ENCODE measurements at places on chromosomes 1 and 21.

DNA sequence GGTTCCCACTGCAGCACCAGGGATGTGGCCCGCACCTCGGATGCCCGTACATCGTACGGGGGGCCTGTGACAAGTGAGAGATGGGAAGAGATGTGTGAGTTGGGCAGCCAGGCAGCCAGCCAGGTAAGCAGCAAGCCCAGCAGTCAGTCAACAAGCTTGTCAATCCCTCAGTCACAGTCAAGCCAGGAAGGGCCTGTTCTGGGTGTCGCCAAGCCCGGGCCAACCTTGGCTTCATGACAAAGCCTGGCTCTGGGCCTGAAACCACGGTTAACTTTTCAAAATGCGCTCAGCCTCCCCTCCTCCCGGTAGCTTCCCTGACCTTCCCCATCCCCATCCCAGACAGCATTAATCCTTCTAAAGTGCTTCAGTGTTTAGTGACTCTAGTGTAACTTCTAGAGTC lies 31.8 kb downstream of the MYOM3 start:
- no peak for DNase-seq

DNA sequence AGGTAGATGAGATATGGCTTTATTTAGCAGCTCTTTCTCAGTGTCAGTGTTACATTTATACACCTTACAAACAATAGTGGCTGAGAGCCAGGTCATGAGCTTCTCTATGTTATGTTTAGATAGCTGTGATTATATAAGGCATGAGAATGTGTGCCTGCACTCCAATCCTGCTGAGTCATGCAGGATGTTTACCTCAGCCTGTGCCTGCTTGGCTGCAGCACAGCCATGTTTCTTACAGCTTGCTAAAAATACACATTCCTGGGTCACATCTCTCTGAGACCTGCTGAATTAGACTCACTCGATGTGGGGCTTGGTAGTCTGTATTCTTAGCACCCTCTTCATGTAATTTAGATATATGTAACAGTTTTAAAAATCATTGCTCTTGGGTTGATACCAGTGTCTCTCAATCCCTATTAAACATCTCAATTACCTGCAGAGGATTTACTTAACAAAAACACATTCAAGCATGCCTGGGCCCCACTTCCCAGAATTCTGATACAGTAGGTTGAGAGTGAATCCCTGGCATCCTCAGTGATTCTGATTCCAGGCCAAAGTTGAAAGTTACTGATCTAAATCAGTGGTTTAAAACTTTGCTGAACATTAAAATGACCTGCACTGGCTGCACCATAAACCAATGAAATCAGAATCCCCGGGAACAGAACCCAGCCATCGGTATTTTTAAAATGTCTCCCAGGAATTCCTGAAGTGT lies 107.5 kb downstream of the GDAP2 start:
- DNase-seq: no peak

DNA sequence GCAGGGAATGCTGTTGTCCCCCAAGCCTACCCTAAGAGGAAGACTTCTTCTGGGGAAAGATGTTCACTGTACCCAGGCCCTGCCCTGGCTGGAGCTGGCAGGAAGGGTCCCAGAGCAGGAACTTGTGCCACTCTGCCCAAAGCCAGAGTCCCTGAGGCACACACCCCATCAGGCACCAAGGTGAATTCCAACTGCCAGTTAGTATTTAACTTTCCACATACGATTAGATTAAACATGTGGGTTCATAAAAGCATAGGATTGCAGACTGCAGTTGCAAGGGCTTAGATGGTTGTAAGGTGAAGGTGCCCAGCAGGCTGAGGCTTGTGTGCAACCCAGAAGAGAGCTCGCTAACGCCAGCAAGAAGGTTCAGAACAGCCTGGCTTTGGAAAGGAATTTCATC lies at the start of gene KCNE2:
Gene KCNE2 (plus strand): TSS at position 274 of the 400 bp plus-strand sequence. CDS start 6,473 bp downstream, outside the sequence.
- no peak for DNase-seq

DNA sequence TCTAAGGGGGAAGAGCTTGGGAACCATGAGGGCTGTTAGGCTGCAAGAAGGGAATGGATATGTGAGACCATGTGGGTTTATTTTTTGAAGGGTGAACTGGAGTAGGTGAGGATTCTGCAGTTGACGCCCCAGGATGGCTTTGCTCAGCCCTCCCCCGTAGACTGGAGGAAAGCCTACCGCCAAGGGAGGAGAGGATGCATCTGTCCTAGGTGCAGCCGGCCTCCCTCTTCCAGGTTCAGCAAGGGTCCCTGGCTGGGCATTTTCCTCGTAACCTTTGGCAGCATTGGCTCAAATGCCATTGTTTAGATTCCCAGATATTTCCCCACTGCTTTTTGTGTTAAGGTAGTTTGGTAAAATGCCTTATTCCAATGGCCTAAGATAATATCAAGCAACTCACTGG lies 16.6 kb downstream of the TFF3 start:
- no peak for DNase-seq

GRCh38 chr21:18318156-18318555 lies 73.5 kb downstream of the CHODL start:
- no peak for DNase-seq

GRCh38 chr1:156579472-156579871 lies at the start of gene TTC24:
Gene TTC24, plus strand, starts transcription at chr1:156579723. Its CDS starts 1,642 bp downstream, at chr1:156581365.
- no peak for DNase-seq

- no peak for DNase-seq
Measured at GRCh38 chr1:20662110-20662475, 924 bp upstream of the DDOST start.

DNA sequence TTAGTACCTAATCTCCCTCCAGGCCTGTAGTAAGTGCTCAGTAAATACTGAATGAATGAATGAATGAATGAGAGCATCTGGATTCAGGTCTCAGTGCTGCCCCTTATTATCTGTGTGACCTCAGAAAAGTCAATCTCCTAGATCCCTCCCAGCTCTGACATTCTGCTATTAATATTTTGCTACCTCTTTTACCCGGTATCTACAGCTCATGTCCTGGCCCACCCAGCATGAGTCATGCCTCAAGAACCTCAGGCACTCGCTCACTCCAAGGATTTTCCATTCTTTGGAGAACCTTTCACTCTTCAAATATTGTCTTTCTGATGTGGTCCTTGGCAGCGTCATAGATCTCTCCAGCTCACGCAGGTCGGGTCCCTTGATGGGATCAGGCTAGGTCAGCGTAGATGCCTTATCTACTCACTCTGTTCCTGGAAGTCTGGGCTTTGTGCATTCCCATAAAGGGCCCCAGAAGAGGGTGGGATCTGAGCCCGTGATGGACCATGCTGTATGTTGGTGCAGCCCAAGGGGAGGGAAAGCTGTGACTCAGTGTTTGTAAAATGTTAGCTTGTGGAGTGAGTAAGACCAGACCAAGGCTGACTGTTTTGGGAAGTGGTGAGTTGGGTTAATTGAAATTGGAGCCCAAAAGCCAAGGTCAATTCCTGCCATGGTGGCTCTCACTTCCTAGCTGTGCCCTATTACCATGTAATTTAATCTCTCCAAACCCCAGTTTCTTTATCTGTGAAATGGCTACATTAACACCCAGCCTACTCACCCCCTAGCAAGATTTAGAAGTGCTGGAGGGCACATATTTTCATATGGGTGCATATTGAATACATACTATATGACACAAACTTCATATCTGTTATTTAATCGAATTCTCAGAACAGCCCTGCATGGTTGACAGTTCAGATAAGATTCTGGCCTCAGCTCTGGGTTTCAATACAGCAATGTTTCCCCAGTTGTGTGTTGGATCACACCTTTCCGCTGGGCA lies 214.1 kb upstream of the USP24 start:
- DNase-seq: no peak

- DNase-seq: no peak
Measured at GRCh38 chr1:222413991-222414549, 133.8 kb downstream of the HHIPL2 start.

DNA sequence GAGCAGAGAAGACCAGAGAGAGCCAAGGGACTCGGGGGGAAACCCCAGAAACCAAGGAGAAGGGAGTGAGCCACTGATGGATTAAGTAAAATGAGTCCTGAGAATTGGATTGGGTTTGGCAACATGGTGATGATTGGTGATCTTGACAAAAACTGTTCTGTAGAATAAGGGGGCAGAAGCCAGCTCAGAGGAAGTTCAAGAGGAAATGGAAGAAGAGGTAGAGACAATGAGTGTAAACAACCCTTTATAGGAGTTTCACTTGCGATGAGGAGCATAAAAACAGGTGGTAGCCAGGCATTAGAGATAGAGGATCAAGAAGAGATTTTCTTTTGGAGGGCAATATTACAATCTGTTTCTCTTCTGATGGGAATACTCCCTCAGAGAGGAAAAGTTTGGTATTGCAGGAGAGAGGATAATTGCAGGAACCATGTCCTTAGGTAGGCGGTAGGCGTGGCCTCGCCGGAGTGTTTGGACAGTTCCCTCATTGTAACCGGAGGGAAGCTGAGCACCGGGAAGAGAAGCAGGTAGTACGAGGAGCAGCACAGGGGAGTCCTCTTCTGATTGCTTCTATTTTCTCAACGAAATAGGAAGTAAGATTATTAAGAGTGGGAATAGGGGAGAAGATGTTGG lies 68.4 kb upstream of the TENT5C start:
- DNase-seq: no peak

DNA sequence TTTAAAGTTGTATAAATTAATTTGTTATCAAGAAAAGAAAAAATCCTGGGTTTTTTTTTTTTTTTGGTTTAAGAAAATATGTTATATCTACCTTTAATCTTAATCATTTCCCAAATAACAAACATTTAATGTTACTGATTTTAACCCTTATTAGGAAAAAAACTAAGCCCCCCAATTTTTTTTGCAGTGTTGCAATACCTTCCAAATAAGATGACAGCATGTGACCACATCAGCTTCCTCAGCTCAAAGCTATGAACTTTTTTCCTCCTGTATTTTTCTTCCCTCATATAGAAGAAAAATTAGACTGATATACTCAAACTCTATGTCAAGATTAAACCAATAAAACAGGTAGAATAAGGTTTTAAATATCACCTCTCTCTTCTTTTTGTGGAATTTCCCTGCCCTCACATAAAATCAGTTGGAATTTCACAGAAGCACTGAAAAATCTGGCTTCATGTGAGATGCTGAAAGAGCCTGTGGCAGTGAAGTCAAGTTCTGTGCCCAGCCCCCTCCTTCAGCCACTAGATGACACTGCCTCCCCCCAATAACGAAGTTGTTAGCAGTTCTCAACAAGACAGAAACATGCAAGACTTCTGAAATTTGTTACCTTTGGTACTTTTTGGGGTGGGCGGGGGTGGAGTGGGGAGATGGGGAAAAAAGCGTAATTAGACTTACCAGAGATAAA lies 9.6 kb upstream of the SMYD2 start:
- no peak for DNase-seq

GRCh38 chr1:151854658-151855057 lies 1.1 kb upstream of the THEM5 start:
- DNase-seq: no peak

DNA sequence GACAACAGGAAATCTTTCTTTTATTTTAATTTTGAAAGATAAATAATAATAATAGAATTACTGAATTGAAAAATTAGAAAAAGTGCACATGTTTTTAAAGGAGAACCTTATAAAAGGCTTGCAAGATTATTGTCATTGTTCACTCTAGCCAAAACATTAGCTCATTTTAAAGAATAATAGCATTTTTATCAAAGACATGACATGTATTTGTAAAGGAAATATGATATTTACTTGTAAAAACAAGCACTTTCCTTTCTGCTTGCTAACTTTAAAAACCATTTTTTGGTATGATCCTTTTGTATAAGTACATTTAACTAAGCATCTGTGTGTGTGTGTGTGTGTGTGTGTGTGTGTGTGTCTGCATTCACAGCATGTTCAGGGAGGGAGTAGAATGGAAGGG lies 156.3 kb upstream of the C1orf87 start:
- no peak for DNase-seq

DNA sequence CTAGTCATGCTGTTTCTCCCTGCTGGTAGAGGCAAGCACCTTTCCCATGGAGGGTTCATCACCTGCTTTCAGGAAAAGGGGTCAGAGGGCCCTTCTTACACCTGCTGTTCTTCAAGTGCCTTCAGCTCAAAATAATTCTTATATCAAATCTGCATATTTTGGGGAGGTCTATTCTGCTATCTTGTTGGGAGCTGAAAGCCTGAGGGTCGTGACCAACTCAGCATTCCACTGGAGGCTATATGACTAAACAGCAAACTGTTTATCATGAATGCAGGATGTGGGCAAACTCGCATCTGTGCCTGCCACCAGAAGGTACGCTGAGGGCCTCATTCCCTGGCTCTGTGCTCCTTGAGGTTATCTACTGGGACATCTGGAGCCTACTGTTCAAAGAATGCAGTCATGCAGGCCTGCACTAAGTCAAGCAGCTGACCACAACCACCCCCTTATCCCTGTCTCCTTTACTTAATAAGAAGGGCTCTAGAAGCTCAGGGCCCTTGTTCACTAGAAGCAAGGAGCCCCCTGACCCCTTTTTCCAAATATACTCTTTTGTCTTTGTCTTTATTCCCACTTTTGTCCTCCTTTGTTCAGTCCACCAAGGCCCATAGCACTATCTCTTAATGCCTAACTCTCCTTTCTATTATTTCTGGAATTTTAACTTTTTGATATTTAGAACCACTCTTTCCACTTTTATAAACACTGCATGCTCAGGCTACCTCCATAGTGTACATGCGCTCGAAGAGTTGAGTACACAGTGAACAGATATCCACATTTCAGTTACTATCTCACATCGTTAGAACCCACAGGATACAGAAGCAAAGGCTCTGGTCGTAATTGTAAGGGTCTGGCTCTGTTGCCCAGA lies 4.5 kb upstream of the TRIM17 start:
- no peak for DNase-seq

DNA sequence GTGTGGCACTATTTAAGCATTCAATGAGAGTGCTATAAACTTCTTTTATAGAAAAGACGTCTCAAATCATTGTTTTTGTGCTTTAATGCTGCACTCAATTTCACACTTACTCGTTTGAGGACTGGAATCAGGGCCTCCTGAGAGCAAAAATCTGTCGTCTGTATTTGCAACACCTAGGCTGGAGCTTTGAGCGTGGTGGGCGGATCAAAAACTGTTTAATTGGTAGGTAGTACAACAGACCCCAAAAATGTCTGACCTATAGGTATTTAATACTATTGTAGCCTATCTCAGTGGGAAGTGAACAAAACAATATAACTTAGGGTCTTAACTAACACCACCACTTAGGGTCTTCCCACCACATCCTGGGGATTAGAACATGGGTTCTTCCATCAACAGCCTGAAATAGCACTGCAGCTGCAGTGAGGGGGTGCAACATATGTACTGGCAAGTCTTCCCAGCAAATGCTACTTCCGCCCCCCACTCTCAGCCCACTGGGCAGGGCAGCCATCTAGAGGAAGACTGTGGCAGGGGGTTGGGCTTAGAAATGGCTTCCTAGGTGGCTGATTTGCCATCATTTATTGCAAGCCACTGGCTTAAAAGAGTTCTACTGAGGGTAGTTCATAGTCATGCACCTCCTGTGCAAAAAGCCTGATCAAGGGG lies 48.3 kb downstream of the CD46 start:
- no peak for DNase-seq
